RWPE1 (cell line): ENCODE measurements at places on chromosomes 16 and 17.

DNA sequence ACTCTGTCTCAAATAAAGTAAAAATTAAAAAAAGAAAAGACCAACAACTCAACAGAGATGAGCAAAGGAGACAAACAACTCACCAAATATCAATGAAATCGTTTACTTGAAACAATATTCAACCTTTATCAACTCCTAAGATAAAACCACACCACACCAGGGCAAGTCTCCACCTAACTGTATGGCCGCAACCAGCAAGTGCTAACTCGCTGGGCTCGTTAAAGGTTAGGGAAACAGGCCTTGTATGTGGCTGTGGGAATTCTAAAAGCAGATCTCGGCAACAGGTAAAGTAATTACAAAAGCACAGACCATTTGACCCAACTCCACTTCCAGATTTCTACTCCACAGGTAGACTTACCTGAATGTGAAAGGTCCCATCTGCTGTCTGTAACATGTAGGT, 9.3 kb downstream of the ZCCHC14 start:
- no peak for DNase-seq

DNA sequence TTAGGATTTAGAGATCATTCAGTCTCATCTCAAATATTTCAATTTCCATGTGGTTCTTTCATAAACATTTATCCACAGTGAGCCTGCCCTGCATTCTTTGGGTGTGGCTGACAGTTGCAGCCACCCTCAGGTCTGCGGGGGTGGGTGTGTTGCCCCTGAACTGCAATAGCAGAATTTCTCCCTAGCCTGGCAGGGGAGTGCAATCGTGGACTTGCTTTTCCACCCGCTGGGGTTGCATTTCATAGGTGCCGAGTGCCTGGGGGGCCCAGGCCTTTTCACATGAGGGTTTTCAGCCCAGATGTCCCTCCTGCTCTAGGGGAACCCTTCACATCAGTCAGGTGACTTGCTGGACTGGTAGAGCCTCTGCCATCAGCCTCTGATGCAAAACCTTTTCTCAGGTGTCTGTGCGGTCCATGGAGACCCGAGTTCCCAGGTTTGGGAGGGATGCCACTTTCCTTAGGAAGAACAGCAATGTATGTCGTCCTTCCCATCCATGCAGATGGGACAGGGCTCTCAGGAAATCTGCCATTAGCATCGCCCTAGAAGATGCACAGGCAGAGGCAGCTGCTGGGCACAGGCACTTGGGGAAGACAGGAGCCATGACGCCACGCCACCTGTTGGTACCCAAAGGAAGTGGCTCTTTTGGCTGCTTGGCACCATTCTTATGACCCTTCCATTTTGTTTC, 2.4 kb upstream of the USP36 start:
- peak; percentile 34 for DNase-seq

GRCh38 chr17:46896991-46897390, 26.0 kb upstream of the GOSR2 start:
- DNase-seq = no peak

GRCh38 chr17:50466371-50467113, 2.1 kb downstream of the CHAD start:
- DNase-seq = no peak

DNA sequence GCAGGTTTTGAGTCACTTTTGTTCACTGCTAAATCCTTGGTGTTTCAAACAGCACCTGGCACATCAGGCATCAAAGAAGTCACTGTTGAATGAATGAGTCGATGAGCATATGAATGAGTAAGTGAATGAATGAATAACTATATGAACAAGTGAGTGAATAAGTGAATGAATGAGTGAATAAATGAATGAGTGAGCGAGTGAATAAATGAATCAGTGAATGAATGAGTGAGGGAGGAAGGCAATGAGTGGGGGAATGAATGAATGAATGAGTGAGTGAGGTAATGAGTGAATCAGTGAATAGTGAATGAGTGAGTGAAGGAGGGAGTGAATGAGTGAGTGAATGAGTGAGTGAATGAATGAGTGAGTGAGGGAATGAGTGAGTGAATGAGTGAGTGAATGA, 28.8 kb downstream of the TMEM114 start:
- DNase-seq = no peak

DNA sequence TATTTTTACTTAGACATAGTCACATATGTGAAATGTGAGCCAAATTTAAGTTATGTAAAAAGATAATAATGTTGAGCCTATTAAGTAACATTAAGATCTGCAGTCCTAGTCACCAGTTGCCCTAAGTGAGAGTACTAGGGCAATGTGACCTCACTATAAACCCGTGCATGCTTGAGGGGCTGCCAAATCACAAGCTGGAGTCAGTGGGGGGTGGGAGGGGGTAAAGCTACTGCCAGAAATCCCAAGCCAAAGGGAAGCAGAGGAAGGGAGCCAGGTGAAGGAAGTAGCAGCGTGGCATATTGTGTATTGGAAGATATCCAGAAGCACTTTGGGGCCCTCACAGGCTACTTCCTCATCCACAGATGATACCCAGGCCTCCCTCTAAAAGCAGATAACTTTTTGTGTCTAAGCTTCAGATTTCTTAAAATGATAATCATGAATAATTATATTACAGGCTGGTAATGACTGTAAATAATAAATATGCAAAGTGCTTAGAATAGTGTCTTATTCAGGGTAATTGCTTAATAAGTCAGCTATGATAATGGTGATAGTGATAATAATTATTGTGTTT, 134.1 kb downstream of the CA10 start:
- DNase-seq = no peak

GRCh38 chr16:31513126-31513525, 4.9 kb upstream of the RUSF1 start:
- peak; percentile 33 for DNase-seq

- DNase-seq = no peak
Observed at GRCh38 chr17:8345052-8345690, 5.5 kb downstream of the ODF4 start.

GRCh38 chr17:69082696-69083095, 22.0 kb upstream of the ABCA9 start:
- DNase-seq = no peak

DNA sequence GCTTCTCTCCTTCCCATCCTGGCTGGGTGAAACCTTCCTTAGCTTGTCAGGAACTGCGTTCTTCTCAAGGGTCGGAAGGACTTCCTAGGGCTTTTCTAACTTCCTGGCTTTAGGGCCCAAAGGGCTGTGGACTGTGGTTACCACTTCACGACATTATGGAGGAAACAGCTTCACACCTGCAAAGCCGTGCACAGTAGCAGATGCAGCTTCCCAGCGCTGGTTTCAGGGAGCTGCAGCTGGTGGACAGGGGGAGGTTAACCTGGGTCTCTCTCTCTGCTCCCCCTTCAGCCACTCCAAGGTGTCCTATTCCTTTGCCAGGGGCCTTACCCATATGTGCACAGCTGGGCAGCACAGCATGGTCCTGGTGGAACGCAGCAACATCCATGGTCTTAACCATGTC, 155.8 kb upstream of the CDC42EP4 start:
- DNase-seq = no peak

- DNase-seq = no peak
Observed at GRCh38 chr17:12624211-12624610, 41.5 kb upstream of the MYOCD start.

DNA sequence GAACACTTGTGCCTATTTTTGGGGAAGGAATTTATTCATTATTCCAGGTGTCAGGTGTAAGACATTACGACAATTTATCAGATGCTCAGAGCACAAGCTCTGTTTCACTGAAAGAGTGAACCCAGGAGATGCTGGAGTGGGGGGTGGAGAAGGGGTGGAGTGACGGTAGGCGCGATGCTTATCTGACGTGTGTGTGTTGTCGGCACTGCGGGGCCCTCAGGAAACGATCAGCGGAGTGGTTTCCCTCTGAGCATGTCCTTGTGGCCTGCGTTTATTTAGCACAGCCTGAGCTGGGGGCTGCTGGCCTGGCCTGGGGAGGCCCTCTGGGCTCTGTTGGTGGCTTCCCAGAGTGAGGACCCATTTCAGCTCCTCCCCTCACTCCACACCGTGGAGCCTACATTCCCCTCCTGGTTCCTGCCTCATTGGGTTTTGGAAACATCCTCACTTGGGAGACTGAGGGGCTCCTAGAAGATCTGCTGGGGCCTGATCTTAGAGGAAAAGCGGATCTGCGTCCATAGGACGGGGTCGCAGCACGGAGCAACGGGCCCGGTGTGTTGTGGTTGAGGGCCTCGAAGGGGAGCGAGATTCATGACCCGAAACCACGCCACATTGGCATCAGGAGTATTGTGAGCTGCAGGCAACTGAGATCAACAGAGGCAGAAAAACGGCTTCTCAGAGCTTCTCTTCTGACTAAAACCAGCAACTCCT, 19.0 kb upstream of the GNG13 start:
- no peak for DNase-seq

GRCh38 chr17:43780135-43780534, at the start of gene CFAP97D1:
CFAP97D1 (plus strand) TSS chr17:43780435; CDS start chr17:43780463, 28 bp downstream.
- no peak for DNase-seq

DNA sequence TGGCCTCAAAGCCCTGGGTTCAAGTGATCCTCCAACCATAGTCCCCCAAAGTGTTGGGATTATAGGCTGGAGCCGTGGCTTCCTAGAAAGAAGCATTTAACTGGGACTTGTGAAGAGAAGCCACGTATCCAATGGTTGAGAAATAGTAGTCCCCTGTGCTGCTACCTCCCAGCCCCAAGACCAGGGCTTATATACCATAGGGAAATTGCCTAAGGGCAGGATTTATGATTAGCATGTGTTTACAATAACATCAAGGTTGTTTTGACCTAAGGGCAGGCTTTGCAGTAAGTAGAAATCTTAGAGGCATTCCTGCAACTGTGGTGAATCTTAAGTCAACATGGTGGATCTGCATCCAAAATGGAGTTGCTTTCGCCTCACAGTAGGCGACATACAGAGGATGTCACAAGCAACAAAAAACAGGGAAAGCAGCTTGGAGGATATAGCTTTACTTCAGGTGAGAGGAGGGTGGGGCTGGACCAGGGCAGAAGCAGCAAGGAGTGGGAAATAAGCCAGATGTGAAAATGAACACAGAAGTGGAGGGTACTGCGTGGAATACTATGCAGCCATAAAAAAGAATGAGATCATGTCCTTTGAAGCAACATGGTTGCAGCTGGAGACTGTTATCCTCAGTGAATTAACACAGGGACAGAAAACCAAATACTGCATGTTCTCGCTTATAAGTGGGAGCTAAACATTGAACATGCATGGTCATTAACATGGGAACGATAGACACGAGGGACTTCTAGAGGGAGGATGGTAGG, 18.7 kb upstream of the NSMCE1 start:
- DNase-seq = no peak

GRCh38 chr17:74006371-74006770, 197.1 kb upstream of the RPL38 start:
- no peak for DNase-seq

DNA sequence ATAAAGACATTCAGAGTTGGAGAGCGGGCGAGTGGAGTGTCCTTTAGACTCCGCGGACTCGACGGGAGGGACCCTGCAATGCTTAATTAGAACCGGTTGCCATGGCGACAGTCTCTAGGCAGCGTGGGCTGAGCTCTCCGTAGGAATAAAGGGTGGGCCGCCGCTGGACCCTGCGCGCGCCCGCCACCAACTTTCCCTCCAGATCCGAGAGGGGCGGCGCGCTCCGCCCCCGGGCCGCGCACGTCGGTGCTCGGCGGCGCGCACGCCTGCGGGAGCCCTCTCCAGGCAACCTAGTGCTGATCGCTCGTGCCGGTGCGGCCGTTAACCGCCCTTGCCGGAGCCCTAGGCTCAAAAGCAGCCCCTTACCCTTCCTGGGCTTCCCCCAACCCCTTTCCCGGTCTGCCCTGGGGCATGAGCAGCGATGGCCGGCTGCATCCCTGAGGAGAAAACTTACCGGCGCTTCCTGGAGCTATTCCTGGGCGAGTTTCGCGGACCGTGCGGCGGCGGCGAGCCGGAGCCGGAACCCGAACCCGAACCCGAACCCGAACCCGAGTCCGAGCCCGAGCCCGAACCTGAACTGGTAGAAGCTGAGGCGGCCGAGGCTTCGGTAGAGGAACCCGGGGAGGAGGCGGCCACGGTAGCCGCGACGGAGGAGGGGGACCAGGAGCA, at the start of gene PPM1E:
PPM1E (plus strand) TSS at position 278 of the 669 bp plus-strand sequence.
- peak; percentile 63 for DNase-seq

GRCh38 chr17:32876417-32877163, at the start of gene MYO1D:
MYO1D (minus strand) TSS chr17:32877124; CDS start chr17:32876872, 252 bp downstream.
- peak; percentile 55 for DNase-seq

DNA sequence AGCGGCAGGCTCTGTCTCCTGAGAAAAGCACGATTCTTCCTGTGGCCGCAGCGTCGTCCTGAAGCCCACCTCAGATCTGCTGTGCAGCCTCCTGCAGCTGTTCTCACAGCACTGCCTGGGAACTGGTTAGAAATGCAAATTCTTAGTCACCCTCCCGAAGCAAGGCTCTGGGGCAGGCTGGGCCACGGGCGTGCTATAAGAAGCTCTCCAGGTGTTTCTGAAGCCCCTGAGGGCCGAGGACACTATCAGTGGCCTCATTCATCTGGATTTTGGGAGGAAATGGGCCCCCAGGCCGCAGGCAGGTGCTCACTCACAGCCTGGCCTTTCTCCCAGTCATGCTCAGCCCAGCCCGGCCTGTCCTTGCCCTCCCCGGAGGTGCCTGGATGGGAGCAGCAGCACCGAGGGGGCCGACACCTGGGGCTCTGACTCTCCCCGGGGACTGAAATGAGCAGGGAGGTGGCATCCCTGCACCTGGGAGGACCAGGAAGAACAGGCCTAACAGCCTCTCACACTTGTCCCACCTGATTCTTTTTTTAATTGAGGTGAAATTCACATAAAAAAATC, 10.4 kb upstream of the NLRC3 start:
- no peak for DNase-seq

GRCh38 chr17:82330322-82331239, 3.0 kb downstream of the SECTM1 start:
- peak; percentile 71 for DNase-seq

DNA sequence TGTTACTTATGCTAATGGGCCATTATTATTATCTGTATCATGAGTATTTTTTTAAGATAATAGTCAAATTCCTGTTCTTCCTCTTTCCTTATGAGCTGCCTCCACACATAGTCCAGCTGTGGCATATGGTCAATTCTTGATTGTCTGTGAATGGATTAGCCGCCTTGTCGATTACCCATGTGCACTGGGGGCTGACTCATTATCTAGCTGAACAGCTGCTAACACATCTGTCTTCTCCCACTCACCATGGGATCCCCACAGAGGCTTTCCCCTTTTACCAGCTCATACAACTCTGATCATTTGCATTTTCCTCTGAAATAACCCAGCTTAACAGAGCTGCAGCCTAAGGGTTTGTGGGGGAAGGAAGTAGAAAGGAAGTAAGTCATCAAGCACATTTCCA, 915.0 kb downstream of the CDH11 start:
- no peak for DNase-seq

DNA sequence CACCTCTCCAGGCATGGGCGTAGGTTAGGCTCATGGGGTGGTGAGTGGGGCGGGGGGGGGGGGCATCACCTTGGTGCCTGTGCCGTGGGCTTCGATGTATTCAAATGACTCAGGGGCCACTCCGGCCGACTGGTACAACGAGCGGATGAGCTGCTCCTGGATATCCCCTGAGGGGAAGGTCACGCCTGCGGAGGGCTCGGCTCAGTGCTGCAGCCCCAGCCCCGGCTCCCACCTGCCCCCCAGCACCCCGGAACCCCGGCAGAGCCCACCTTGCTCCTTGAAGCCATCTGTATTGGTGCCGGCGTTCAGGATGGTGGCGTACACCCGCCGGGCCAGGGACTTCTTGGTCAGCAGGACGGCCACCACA, 5.4 kb downstream of the FASN start:
- DNase-seq = no peak
